ENCODE measurements at places on chromosomes 11 and 22.

GRCh38 chr11:2772544-2773031 lies 72.8 kb upstream of the KCNQ1OT1 start:
- DNase-seq: peak; percentile 60

- DNase-seq: no peak
Observed at GRCh38 chr11:15830741-15831428, 525.5 kb downstream of the SOX6 start.

GRCh38 chr11:115766561-115766960 lies 262.3 kb upstream of the CADM1 start:
- no peak for DNase-seq

GRCh38 chr22:30561402-30562189 lies 12.9 kb downstream of the GAL3ST1 start:
- no peak for DNase-seq

DNA sequence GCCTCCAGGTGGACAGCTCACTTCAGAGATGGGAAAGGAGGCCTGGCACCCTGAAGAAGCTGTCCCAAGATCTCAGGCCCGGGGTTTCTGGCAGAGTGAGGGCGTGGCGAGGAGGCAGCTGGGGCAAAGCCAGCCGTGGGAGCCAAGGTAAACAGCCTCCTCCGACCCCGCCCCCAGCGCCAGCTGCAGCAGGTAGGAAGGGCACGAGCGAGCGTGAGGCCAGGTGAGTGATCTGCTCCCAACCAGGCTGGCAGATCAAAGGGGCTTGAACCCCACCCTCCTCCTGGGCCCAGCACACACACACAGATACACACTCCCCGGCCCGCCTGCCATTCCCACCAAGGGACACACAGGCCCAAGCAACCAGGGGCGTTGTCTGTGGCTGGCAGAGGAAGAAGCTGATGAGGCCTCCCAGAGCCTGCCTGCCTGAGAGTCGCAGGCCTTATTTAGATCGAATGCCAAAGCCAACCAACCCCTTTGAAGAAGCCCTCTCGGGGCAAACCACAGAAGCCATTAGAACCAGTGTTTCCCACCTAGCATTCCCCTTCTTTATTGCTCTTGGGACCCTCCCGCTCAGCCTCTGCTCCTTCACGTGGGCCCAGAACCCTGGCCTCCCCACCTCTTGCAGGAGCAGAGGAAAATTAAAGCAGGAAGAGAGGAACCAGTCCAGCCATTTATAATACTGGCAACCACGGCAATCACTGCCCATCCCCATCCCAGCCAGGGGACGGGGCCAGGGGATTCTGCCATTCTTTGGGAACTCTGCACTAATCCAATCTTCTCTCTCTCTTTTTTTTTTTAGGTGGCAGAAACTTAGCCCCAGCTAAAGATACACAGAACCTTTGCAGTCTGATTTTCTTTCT lies 5.0 kb downstream of the PDGFB start:
- no peak for DNase-seq

- no peak for DNase-seq
Observed at GRCh38 chr22:29117799-29118477, 45.1 kb downstream of the KREMEN1 start.

GRCh38 chr22:44085743-44086270 lies 61.7 kb downstream of the PARVB start:
- DNase-seq: no peak

GRCh38 chr11:65473278-65473860 lies 25.5 kb upstream of the MALAT1 start:
- DNase-seq: no peak

DNA sequence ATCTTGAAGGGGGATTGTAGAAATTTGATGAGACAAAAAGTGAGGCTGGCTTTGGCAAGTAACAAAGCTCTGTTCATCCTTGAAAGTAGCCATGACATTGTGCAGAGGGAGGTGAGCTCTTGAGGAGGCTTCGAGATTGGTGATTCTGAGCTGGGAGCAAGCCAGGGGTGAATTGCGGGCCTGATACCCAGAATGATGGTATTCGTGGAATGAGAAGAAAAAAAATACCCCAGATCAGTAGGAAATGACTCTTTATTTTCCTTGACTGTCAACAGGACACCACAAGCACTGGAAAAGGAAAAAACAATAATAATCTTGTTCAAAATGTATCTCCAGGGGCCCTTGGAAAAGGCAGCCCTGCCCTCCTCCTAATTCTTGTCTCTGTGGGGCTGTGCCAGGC lies 62.7 kb downstream of the TSPAN18 start:
- no peak for DNase-seq

DNA sequence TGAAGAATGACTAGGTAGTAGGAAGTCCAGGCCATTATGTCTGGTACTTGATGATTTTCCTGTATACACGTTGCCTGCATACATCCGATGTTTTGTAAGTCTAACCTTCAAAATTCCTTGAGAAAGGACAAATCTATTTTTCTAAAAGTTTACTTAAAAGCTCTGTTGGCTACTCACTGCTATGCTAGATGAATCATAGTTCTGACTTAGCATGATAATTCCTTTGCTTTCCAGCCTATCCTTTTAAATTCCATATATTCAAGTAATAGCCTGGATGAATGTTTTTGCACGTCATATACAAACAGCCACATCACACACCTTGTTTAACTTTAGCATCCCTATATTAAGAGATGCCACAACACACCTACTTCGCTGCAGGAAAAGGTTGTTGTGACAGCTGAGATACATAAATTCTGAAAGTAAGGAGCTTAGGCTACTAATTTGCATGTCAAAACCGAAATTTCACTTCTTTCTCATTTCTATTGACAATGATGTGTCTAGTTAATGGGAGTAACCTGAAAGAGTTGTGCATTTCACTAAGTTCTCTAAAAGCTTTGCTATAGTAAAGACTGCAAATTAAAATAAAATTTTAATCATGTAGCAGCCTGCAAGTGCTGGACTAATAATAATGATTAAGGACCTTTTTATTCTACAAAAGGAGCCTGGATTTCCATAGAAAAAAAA lies 1116.4 kb downstream of the JRKL start:
- no peak for DNase-seq

DNA sequence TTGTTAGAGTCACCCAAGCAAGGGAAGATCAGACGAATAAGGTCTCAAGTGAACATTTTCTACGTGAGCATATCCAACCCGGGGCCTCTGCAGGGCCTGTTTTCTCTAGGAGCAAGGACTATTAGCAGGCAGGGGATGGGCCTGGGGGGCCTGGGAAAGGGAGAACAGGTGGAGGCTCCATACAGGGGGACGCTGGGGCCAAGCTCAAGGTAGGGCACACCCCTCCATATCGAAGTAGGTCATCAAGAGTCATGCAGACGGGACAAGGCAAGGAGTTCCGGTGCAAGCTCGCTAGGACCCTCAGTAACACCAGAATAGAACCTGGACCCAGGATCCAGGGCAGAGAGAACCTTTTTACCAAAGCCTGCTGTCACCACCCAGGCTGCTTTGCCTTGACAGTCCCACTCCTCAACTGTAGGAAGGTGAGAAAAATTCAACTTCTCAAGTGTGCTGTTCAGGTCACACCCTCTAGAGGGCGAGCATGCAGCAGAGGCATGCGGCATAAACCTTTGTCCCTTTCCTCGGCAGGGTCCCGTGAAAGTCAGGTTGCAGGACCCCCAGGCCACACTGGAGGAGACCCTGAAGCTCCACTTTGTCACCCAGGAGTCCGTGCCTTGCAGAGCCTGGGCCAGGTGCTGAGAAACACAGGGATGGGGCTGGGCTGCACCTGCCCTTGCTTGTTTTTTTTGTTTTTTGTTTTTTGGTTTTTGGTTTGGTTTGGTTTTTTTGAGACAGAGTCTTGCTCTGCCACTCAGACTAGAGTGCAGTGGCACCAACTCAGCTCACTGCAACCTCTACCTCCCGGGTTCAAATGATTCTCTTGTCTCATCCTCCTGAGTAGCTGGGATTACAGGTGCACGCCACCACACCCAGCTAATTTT lies 8.6 kb upstream of the APOBEC3B start:
- peak; percentile 74 for DNase-seq

GRCh38 chr11:86211619-86212018 lies 32.9 kb upstream of the EED start:
- DNase-seq: no peak
